ENCODE measurements at places on chromosomes 2 and 18. TPM values are rescaled to one million over a fixed set of nuclear protein-coding genes. Genes with fewer than 3 reads are reported as not detected.

The LGALSL gene
- 14.0 TPM for total RNA-seq

The NTSR2 gene
- total RNA-seq, result not detected

The ZNF892 gene
- 7.2 TPM for total RNA-seq

The SH3RF3 gene
- under 0.01 TPM for total RNA-seq

The TAF4B gene
- total RNA-seq, result 13.3 TPM

The RAB27B gene
- 33.5 TPM for total RNA-seq

The LRRC30 gene
- not detected for total RNA-seq

The MAB21L4 gene
- 3.4 TPM for total RNA-seq

The KCTD1 gene
- total RNA-seq, result 29.0 TPM

The WDR35 gene
- 6.6 TPM for total RNA-seq

The PAPOLG gene
- 19.0 TPM for total RNA-seq

The PLB1 gene
- 0.64 TPM for total RNA-seq

The RESP18 gene
- not detected for total RNA-seq

The SP140 gene
- not detected for total RNA-seq

The CCDC85A gene
- total RNA-seq, result not detected

The CAPN10 gene
- total RNA-seq, result 19.4 TPM

The TMEM163 gene
- 0.72 TPM for total RNA-seq

The FHL2 gene
- total RNA-seq, result 50.3 TPM

The CNPPD1 gene
- total RNA-seq, result 30.9 TPM

The VWA3B gene
- not detected for total RNA-seq

The VSNL1 gene
- 8.7 TPM for total RNA-seq

The INSIG2 gene
- total RNA-seq, result 21.7 TPM

The MC2R gene
- total RNA-seq, result not detected

The LYG2 gene
- total RNA-seq, result not detected

The LIMS3 gene
- 2.1 TPM for total RNA-seq

The PSMA8 gene
- total RNA-seq, result not detected

The SLC8A1 gene
- 3.6 TPM for total RNA-seq

The UGT1A8 gene
- total RNA-seq, result under 0.01 TPM

The GKN1 gene
- not detected for total RNA-seq

The PTPRN gene
- 2.2 TPM for total RNA-seq

The GPAT2 gene
- total RNA-seq, result 1.5 TPM

The CERKL gene
- 0.72 TPM for total RNA-seq

The EVX2 gene
- total RNA-seq, result not detected

The SCYGR4 gene
- total RNA-seq, result not detected

The BCL11A gene
- 6.8 TPM for total RNA-seq

The TTC31 gene
- total RNA-seq, result 8.0 TPM

The ACOXL gene
- total RNA-seq, result not detected

All from tracheal epithelial cell (primary cell).